ENCODE measurements at places on chromosomes 5 and 9.

DNA sequence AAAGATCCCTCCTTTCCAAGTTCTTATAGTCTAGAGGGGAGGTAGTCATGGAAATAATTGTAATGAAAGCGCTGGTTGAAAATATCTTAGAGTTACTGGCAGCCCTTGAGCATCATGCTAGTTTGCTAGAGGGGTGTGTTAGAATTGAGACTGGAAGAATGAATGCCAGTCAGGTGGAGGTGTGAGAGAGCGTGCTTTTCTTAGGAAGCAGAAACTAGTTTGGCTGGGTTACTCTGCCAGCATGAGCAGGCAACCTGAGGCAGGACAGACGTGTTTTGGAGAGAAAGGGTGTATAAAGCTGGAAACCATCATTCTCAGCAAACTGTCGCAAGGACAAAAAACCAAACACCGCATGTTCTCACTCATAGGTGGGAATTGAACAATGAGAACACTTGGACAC, 43.6 kb upstream of the DHFR start:
- no peak for DNase-seq

- DNase-seq, result no peak
Measured at GRCh38 chr9:121645853-121646807, 5.3 kb upstream of the DAB2IP start.

DNA sequence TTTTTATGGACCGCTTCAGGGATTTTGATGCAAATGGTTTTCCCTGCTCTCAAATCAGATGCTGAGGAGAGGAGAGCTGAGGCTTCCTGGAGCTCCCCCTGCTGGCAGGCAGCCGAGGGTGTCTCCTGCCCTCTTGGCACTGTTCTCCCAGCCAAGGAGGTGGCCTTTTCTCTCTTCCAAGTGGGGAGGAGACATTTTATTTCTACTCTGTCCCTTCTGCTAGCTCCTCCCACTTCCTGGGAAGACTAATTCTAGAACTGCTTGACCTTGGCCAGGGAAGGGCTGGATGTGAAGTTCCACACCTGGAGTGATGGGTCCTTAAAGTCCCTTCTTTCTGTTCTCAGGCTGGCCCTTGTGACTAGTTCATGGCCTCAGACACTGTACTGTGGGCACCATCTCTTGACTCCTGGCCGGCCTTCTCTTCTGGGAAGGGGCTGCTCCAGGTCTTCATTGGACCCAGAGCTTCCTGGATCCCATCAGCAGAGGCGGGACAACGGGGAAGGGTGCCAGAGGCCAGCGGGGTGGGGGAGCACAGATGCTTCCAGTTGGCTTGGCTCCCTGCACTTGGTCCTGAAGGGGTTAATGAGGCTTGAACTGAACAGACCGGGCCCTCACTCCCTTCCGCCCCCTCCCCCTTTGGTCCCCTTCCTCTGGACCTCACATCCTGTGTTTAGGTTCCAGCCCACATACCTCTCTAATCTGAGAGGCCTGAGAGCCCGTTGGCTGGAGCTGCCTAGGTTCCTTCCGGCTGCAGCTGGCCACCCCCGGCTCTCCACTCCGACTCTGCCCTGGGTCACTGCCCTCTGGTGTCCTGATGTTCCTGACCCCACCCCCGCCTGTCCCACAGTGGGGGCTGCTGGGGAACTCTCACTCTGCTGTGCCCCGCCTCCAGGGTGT, 32.1 kb downstream of the PTPA start:
- DNase-seq, result peak; percentile 77

- no peak for DNase-seq
Measured at GRCh38 chr5:5374009-5374715, 48.3 kb upstream of the ICE1 start.

- DNase-seq, result no peak
Measured at GRCh38 chr5:88656221-88656950, 226.6 kb downstream of the MEF2C start.

DNA sequence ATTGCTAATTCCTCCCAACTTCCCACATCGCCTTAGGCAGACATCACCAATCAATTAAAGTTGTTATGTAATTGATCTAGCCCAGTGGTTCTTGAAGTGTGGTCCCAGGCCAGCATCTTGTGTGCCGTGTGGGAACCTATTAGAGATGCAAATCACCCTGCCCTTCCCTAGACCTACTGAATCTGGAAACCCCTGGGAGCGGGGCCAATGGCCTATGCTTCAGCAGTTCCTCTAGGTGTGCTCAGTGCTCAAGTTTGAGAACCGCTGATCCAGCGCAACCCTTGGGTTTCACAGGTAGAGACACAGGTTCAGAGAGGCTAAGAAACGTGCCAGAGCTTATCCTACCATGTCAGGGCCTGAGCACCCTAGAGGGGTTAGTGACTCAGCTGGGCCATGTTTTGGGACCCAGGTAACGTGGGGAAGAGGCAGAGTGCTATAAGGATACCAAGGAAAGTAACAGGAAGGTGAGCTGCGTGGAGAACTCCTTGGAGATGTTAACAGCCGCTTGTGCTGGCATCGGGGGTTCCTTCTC, 4.4 kb downstream of the SLC34A1 start:
- DNase-seq, result no peak

DNA sequence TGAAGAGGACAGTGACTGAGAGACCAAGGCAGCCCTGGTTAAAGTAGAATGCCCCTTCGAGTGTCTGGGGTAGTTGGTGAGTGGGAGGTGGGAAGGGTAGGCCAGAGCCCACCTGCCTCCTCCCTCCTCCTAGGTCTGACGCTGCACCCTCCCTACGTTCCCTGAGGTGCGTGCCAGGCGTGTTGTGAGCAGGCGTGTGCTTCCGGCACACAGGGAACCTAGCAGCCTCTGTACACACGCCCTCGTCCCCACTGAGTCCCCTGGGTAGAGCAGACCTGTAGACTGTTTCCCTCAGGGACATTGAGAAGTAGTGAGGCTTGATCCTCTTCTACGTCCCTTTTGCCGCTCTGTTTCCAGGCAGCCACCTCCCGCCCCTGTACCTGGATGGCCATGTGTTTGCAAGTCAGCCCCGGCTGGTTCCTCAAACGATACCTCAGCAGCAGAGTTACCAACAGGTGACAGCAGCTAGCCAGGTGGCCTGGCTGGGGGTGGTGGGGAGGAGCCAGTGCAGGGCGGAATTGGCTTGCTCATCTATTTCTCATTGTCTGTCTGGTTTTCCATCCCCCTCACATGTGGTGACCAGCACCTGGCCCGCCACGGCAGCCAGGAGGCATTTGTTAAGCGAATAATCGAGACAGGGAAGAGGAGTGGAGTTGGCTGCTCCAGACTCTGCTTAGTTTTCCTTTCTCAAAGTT, 16.8 kb upstream of the POMT1 start:
- DNase-seq, result no peak

DNA sequence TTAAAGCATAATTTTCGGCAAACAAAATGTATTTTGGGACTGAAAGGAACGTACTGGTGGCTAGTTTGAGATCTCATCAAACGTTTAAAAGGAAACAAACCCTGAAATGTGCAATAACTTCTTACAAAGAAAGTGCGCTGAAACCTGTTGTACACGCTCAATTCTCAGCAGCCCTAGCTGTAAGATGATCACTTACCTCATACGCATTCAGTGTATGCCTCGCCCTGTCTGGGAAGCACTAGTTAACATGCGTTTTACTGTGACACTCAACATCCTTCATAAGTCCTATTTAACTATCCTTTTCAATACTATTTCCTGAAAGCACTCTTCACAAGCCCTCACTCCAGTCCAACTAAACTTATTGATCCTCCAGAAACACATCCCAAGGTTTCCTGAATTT, 485.0 kb upstream of the EDIL3 start:
- DNase-seq, result no peak

DNA sequence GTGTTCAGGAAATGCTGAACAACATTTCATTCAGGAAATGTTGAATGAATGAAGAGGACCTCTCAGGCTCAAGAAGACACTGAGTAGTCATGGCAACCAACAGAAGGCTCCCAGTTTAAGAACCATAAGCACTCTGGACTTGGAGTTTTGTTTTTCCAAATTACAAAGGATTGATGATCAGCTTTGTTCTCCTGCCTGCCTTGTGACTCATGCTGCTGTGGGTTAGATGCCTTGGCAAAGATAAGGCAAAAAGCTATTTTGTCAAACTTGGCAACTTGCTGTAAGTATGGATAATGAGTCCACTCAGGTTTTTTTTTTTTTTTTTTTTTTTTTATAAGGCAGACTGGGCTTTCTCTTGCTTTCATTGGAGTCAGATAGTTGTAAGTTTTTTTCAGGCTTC, 365.0 kb downstream of the TMEM232 start:
- DNase-seq, result no peak

DNA sequence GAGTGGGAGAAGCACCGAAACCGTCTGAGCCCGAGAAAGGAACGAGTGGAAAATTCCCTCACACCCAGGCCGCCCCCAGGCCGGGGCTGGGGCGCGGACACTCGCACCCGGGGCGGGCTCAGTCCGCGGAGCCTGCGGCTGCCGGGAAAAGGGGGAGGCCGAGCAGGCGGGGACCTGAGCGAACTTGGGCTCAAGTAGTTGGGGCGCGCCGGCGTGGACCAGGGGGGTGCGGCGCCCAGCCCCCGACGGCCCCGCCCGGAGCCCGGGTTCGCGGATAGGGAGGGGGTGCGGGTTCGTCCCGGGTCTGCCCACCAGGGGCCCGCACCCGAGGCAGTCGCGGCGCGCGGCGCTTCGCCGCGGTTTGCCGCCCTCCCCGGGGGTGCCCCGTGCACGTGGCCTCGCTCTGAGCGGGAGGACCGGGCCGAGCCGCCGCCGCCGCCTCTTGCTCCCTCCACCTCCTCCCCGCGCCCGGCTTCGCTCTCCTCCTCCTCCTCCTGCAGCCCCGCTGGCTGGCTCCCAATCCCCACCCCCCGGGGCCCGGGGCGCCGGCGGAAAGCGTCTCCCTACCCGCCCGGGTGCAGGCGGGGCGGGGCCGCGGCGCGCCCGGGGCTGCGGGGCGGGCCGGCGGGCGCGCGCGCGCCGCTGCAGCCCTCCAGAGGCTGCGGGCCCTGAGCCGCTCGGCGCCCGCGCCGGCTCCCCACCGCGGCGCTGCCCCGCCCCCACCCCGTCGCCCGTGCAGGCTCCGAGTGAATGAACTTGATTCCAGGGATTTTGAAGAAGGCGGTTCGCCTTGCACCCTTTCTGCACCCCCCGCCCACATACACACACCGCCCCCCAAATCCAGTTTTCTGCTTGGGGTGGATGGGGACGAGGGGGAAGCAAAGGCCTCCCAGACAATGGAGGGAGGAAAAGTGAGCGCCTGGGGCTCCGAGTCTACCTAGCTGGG, 1.3 kb upstream of the NFIB start:
- DNase-seq, result no peak

DNA sequence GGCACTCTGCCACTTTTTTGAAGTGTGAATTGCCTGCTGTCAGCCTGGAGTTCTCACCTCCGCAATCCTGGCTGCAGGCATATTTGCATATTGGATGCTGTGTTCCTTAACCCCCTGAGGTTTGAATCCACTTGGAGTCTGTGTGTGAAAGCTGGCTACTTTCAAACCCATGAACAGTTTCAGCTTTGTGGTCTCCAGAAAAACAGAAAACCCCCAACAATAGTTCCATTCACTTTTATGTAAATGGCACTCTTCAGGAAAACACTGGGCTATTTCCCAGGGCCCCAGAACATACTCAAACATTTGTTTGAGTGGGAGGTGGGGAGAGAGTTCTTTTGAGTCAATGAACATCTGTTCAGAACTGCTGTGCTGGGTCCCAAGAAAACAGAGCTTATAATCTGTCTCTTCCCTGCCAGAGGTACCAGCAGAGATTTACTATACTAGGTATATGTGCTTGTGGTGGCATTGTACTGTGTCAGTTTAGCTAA, 5.0 kb downstream of the NUDT2 start:
- DNase-seq, result no peak

GRCh38 chr5:34652466-34652865, 3.7 kb upstream of the RAI14 start:
- DNase-seq, result no peak

- peak; percentile 82 for DNase-seq
Measured at GRCh38 chr9:14322211-14323082, 8.5 kb upstream of the NFIB start.

GRCh38 chr5:110631236-110631635, 95.2 kb downstream of the TMEM232 start:
- no peak for DNase-seq

- no peak for DNase-seq
Measured at GRCh38 chr9:89115426-89115825, 63.2 kb downstream of the SHC3 start.

DNA sequence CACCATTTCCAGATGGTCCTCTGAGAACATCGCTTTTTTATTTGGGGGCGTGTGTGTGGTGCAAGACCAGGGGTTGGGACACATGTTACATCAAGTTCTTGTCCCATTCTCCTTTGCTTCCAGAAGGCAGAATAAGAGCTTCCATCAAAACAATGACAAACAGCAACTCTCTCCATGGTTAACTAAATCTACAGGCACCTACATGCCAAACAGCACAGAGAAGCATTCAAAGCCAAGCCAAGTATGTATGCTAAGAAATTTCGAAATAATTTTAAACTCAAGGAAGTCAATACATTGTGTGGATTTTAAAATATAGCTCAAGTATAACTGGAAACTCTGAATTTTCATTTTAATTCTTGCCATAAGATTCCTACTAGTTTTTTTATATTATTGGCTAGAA, 105.6 kb downstream of the SEC61B start:
- DNase-seq, result no peak

GRCh38 chr9:79447762-79448161, 124.0 kb upstream of the TLE4 start:
- no peak for DNase-seq

DNA sequence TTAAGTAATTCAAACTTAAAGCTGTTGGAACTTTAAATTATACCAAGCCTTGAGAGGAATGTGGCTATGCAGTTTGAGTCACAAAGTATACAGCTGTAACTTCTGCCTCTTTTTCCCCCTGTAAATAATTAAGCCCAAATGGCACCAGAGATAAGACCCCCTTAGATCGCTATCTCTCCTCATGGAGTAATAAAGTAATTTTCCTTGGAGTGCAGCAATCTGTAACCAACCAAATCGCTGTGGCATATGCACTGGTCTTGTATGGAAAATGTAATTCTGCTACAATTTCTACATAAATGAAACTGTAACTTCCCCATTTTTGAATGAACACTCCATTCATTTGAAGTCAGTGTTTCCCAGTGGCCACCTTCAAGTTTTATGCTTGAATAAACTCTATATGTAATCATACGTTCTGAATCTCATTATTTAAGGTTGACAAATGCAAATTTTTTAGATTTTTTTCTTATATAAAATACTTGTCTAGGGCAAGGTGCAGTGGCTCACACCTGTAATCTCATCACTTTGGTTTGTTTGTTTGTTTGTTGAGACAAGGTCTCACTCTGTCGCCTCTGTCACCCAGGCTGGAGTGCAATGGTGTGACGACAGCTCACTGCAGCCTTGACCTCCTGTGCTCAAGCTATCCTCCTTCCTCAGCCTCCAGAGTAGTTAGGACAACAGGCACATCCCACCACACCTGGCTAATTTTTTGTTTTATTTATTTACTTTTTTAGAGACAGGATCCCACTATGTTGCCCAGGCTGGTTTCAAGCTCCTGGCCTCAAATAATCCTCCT, 12.3 kb downstream of the SUSD1 start:
- DNase-seq, result no peak

GRCh38 chr5:43581398-43581797, 21.6 kb upstream of the NNT start:
- no peak for DNase-seq

GRCh38 chr5:106489004-106489403, 1181.7 kb downstream of the EFNA5 start:
- no peak for DNase-seq
